ENCODE measurements at places on chromosomes 7 and 10.

GRCh38 chr7:158475036-158475678 lies 112.5 kb downstream of the PTPRN2 start:
- no peak for DNase-seq

- no peak for DNase-seq
Measured at GRCh38 chr7:157918326-157919080, 581.7 kb downstream of the DNAJB6 start.

- DNase-seq, result no peak
Measured at GRCh38 chr7:135682191-135682590, 19.9 kb downstream of the STMP1 start.

- DNase-seq, result no peak
Measured at GRCh38 chr7:1290026-1290678, 57.5 kb downstream of the UNCX start.

GRCh38 chr7:82438521-82438920 lies 5.1 kb downstream of the CACNA2D1 start:
- no peak for DNase-seq

GRCh38 chr7:80439894-80440821 lies 71.7 kb downstream of the GNAT3 start:
- no peak for DNase-seq

GRCh38 chr7:33066771-33067170 lies 4.2 kb upstream of the NT5C3A start:
- DNase-seq, result no peak

- DNase-seq, result no peak
Measured at GRCh38 chr10:76188216-76188615, 756.8 kb downstream of the LRMDA start.

- DNase-seq, result no peak
Measured at GRCh38 chr7:157729566-157729965, 392.8 kb downstream of the DNAJB6 start.

- DNase-seq, result no peak
Measured at GRCh38 chr7:54596747-54597146, 54.6 kb downstream of the VSTM2A start.
